CD8-positive, alpha-beta memory T cell (primary cell): ENCODE measurements at places on chromosomes 2 and 18. TPM values are rescaled to one million over a fixed set of nuclear protein-coding genes. Genes with fewer than 3 reads are reported as not detected.

GRCh38 chr2:43707255-43708015, 31.2 kb upstream of the C1GALT1C1L start:
- no peaks in the 10 kb centered on the region for H3K36me3 ChIP-seq
- no peaks in the 10 kb centered on the region for H3K27me3 ChIP-seq
- DNase-seq = no peak
- no peaks in the 10 kb centered on the region for H3K4me1 ChIP-seq
- H3K4me3 ChIP-seq = no peak overlapping the region

DNA sequence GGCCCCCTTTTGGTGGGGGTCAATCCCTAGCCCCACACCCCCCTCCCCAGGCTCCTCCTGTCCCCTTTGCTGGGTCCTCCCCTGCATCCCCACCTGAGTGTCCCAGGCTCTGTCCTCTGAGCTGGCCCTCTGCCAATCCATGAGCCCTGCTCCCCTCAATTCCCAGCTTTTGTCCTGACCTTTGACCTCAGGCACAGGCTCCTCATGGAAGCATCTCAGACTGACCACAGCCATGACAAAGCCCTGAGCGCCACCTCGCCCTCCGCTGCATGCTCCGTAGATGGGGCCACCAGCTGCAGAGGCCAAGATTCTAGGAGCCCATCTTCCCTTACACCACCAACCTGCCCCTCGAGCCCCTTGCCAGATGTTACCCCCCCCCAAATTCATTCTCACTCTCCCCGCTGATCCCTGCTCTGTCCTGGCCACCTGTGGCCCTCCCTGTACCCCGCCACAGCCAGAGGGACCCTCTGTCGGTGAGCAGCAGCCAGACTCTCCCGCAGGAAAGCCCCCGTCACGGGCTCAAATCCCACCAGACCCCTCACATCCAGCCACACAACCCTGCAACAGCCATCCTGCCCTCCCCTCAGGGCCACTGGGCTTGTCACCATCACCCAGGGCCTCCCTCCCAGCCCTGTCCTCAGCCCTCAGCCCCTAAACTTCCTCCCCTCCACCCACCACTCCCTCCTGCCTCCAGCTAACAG, 206.0 kb downstream of the MGAT5 start:
- H3K4me1 ChIP-seq = no peaks in the 10 kb centered on the region
- H3K4me3 ChIP-seq = no peak overlapping the region
- H3K27me3 ChIP-seq = no peaks in the 10 kb centered on the region
- no peak for DNase-seq
- no peaks in the 10 kb centered on the region for H3K36me3 ChIP-seq

KCNG3 gene
- 0.09 TPM for total RNA-seq

ST8SIA5 gene
- not detected for total RNA-seq

- no peak overlapping the region for H3K27ac ChIP-seq
- H3K36me3 ChIP-seq = no peaks in the 10 kb centered on the region
- no peaks in the 10 kb centered on the region for H3K4me1 ChIP-seq
- no peak overlapping the region for H3K4me3 ChIP-seq
- H3K27me3 ChIP-seq = no peaks in the 10 kb centered on the region
- no peak for DNase-seq
These were observed 77.2 kb downstream of the ACKR3 start for GRCh38 chr2:236646871-236647270.

SCLY gene
- total RNA-seq = 70.5 TPM

GRCh38 chr18:74669136-74669798, 71.6 kb downstream of the ZNF407 start:
- no peaks in the 10 kb centered on the region for H3K36me3 ChIP-seq
- H3K27ac ChIP-seq = no peak overlapping the region
- no peaks in the 10 kb centered on the region for H3K4me1 ChIP-seq
- no peak for DNase-seq

SMAD7 gene
- 23.3 TPM for total RNA-seq

GRCh38 chr2:28414583-28414982, 21.9 kb downstream of the FOSL2 start:
- H3K27me3 ChIP-seq = no peaks in the 10 kb centered on the region
- no peak overlapping the region for H3K4me3 ChIP-seq
- H3K36me3 ChIP-seq = peaks cover 13% of the 10 kb centered on the region
- no peak overlapping the region for H3K27ac ChIP-seq
- DNase-seq = no peak

CROCC2 gene
- not detected for total RNA-seq

DNA sequence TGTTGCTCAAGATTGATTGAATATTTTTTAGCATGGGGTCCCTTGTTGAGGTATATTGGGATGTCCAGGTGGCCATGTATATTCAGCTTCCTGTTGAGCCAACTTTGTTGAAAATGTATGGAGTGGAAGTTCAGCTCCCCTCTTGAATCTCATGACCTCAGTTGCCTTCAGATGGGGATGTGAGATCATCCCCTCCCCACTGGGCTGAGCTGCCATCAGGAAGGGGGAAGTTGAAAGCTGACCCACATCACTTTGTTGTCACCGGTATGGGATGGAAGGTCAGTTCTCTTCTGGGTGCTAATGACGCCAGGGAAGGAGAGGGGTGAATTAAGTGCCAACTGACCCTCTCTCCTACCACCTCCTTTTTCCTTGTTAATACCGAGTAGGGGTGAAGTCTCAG, 33.9 kb downstream of the ACOXL start:
- no peaks in the 10 kb centered on the region for H3K4me1 ChIP-seq
- H3K36me3 ChIP-seq = no peaks in the 10 kb centered on the region

GRCh38 chr18:11040823-11041656, 108.3 kb downstream of the PIEZO2 start:
- no peaks in the 10 kb centered on the region for H3K36me3 ChIP-seq
- H3K27ac ChIP-seq = no peak overlapping the region
- H3K4me3 ChIP-seq = no peak overlapping the region
- no peaks in the 10 kb centered on the region for H3K4me1 ChIP-seq
- H3K27me3 ChIP-seq = no peaks in the 10 kb centered on the region

IL1RL1 gene
- total RNA-seq = 0.22 TPM

DNA sequence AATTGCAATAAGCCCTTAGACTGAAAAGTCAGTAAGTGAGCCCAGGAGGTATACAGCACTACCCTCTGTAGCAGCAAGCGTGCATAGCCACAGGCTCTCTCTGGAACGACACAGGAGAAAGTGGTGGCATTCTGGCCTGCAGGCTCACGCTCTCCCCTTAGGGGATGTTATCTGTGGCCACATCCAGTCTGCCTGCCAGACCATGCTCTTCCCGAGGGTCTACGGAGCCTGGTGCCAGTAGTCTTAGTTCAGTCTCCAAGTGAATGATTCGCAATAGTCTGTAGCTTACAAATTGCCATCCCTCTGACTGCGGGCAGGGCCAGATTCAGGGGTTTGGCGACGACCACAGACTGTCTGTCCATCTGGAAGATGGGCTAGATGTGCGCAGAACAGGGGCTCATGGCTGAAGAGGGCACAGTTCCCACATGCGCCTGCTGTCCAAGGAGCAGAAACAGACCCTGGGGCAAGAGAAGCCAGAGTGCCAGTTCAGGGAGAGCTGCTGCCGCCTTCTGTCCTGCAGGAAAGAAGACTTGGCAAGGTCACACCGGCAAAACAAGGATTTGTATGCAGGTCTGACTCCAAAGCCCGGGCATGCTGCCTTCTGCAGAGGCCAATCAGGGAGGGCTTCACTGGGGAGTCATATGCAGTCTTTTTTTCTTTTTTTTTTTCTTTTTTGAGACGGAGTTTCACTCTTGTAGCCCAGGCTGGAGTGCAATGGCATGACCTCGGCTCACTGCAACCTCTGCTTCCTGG, 3.5 kb upstream of the KLF11 start:
- DNase-seq = no peak
- no peak overlapping the region for H3K27ac ChIP-seq
- no peaks in the 10 kb centered on the region for H3K36me3 ChIP-seq
- H3K27me3 ChIP-seq = no peaks in the 10 kb centered on the region
- H3K4me3 ChIP-seq = no peak overlapping the region
- H3K4me1 ChIP-seq = peaks cover 18% of the 10 kb centered on the region

DNA sequence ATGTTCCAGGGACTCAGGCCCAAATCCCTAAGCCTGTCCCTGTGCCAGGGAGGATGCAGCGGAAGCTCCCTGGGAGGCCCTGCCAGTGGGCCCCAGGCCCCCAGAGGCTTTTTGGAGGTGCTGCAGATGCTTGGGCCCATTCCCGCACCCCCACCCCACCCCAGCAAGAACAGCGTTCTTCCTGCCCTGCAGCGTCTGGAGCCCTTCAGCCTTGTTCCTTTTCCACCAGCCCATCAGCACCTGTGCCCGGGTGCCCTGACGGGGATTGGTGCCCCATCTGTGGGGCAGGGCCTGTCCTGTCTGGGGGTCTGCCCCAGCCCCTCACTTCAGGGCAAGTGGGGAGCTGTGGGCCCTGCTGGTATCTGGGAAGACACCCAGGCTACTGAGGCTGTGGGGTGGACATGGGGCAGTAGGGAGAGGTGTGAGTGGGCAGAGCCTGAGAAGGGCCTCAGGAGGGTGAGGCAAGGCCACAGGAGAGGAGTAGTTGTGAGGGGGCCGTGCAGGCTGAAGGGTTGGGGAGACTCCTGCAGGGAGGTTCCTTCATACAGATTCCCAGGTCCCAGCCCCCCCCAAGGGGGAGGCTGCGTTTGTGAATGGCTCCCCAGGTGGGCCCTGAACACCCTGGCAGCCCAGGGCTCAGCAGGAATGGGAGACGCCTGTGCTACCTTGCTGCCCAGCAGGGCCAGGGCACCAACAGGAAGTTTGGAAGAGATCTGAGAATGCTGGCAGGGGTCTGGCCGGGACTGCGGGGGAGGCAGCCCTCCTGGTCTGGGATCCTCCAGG, 2.4 kb downstream of the RNPEPL1 start:
- no peaks in the 10 kb centered on the region for H3K27me3 ChIP-seq
- H3K36me3 ChIP-seq = peaks cover 12% of the 10 kb centered on the region
- H3K4me3 ChIP-seq = peak overlapping the region; percentile 85
- no peak overlapping the region for H3K27ac ChIP-seq
- H3K4me1 ChIP-seq = peaks cover 48% of the 10 kb centered on the region

ZNF804A gene
- total RNA-seq = not detected

GRCh38 chr2:127176371-127177311, 43.5 kb downstream of the CYP27C1 start:
- no peak for DNase-seq
- no peaks in the 10 kb centered on the region for H3K4me1 ChIP-seq
- H3K27me3 ChIP-seq = no peaks in the 10 kb centered on the region
- H3K27ac ChIP-seq = no peak overlapping the region
- no peaks in the 10 kb centered on the region for H3K36me3 ChIP-seq

GRCh38 chr2:103880081-103880834, 973.7 kb upstream of the POU3F3 start:
- H3K27ac ChIP-seq = no peak overlapping the region
- no peaks in the 10 kb centered on the region for H3K27me3 ChIP-seq

- H3K27me3 ChIP-seq = no peaks in the 10 kb centered on the region
- H3K27ac ChIP-seq = no peak overlapping the region
- H3K36me3 ChIP-seq = no peaks in the 10 kb centered on the region
- H3K4me3 ChIP-seq = no peak overlapping the region
These were observed 185.6 kb downstream of the CTIF start for GRCh38 chr18:48724442-48724841.

GRCh38 chr2:120552800-120553481, 182.7 kb upstream of the GLI2 start:
- DNase-seq = no peak
- no peaks in the 10 kb centered on the region for H3K4me1 ChIP-seq
- H3K27ac ChIP-seq = no peak overlapping the region
- no peaks in the 10 kb centered on the region for H3K27me3 ChIP-seq
- H3K36me3 ChIP-seq = no peaks in the 10 kb centered on the region
- no peak overlapping the region for H3K4me3 ChIP-seq

KLHL30 gene
- not detected for total RNA-seq

KDSR gene
- 52.1 TPM for total RNA-seq

DNA sequence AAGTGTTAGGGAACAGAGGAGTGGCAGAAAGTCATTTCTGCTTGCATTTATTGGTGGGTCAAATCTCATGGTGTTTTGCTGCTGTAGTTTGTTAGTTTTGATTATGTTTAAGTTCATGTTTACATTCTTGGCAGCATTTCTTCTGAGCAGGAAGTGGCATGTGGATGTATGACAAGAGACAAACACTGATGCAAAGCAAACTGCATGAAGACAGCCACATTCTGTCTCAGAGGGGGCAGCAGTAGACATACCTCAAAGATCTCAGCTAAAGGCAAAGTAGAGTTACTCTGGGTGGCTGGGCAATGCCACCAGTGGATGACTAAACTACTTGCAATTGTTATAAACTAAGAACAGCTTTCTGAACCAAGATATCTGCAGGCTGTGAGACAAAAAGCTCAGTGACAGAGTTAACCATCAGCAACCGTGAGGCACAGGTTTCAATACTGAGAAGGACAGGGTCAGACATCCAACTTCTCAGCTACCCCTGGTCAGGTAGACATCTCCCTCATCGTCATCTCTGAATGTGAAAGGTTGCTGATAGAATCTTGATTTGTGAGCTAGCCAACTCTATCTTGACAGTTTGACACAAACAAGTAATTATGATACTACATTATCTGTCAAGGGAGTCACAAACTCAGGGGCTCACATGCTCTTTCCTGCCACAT, 16.4 kb downstream of the GALNT3 start:
- H3K4me3 ChIP-seq = no peak overlapping the region
- no peaks in the 10 kb centered on the region for H3K36me3 ChIP-seq
- DNase-seq = no peak

- H3K36me3 ChIP-seq = no peaks in the 10 kb centered on the region
- no peaks in the 10 kb centered on the region for H3K4me1 ChIP-seq
- H3K27ac ChIP-seq = no peak overlapping the region
- H3K4me3 ChIP-seq = no peak overlapping the region
- no peaks in the 10 kb centered on the region for H3K27me3 ChIP-seq
These were observed 131.5 kb downstream of the ATP9B start for GRCh38 chr18:79200546-79201268.

PSD4 gene
- total RNA-seq = 193 TPM

DNA sequence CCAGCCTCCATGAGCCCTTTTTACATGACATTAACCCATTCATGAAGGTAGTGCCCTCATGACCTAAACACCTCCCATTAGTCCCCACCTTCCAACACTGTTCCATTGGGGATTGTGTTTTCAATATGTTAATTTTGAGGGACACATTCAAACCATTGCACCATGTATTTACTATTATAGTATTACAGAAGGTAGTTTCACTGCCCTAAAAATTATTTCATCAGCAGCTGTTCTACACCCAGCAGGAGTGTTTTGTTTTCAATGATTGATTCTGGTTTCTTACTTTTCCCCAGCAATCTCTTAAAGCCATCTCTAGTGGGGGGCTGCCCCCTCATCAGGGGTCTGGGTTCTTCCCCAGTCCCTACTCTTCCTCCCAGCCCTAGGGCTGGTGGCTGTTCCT, 71.9 kb downstream of the CERS6 start:
- no peaks in the 10 kb centered on the region for H3K36me3 ChIP-seq
- H3K27ac ChIP-seq = no peak overlapping the region
- no peak for DNase-seq
- no peaks in the 10 kb centered on the region for H3K27me3 ChIP-seq
